ENCODE measurements at places on chromosomes 12 and 14.

DNA sequence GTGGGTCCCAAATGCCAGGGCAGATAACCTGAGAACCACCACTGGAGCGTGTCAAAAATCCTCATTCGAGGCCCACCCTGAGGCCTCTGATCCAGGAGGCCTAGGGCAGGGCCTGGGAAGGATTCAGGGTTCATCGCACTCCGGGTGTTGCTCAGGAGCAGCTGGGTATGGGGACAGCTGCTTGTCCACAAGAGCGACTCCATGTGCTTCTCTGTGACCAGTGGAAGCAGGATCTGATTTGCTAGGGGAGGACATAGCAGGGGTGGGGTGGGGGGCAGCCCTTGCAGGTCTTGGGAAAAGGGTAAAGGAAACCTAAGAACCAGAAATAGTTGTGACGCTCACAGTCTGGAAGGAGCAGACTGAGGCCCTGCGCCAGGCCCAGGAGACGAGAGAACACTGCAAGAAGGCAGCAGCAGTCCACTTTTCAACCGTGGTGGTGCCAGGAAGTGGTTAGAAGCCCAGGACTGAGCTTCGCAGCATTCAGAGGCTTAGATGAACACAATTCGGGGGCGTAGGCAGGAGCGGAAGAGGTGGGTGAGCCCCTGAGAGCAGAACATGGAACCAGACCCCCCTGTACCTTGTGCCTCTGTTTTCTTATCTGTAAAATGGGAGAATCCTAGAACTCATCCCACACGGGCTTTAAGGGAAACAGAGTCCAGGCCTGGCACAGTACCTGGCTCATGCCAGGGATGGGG is 33.7 kb downstream of the ITPK1 start:
- no peak for DNase-seq

DNA sequence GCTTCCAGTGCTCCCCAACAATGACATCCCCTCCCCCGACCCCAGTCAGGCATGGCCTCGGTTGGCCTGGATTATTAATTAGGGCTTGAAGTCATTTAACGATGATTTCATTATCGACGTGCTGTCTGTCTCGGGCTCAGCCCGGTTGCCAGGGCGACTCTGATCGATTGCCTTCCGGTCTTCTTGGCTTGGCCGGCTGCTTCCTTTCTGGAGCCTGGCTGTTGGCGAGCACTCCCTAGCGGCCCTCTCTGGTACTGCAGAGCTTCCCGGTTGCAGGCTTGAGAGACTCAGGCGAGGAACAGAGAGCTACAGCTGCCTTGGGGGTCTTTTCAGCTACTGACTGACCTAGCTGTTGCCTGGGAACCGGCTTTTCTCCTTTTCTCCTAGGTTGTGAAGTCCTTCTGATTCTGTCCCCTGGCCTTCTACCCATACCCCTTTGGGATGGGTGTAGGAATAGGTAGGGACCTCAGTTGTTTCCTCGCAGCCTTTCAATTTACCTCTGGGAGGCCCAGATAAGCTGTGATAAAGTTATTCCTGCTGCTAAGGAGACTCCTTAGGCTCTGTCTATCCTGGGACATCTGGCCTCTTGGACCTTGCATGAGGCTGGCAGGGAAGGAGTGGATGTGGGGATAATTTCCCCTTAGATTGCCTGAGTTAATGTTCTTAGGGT is 5.5 kb upstream of the CISTR start:
- peak; percentile 68 for DNase-seq

- no peak for DNase-seq
Observed at GRCh38 chr12:5259523-5259922, 172.4 kb upstream of the NTF3 start.

DNA sequence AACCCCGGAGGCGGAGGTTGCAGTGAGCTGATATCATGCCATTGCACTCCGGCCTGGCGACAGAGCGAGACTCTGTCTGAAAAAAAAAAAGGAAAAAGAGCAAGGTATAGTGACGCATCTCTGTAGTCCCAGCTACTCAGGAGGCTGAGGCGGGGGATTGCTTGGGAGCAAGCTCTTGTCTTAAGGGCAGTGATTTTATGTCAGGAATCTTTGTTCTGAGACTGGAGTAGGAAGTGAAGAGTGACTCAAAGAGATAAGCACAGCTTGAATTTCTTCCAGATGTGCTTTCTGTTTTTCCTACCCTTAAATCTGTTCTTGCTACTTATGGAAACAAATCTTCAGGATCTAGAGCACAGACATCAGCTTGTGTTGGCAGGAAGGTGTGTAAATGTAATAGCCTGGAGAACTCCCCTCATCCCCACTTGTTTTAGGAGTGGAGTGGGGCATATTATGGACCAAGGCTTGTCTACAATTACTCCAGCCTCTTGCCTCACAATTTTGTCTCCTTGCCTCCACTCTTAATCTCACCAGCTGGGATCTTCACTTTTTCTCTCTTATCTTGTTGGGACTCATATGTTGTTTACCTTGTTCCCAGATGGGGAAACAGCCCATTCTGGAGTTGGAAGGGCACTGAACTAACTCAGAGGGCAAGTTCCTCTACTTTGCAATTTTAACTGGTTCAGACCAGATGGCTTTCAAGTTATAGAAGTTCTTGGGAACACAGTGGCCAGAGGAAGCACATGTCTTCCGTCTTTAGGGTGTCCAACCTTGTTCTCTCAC is 7.5 kb downstream of the TMED2 start:
- no peak for DNase-seq

GRCh38 chr14:65465584-65465983 is 53.1 kb downstream of the FUT8 start:
- no peak for DNase-seq

GRCh38 chr12:121712461-121713256 is at the start of gene TMEM120B:
TSS of gene TMEM120B (plus strand) at chr12:121712752. CDS start at chr12:121712896, 144 bp downstream.
- peak; percentile 58 for DNase-seq

GRCh38 chr12:92136965-92137721 is 8.5 kb downstream of the BTG1 start:
- no peak for DNase-seq

GRCh38 chr14:31027847-31028246 is 1.7 kb upstream of the STRN3 start:
- no peak for DNase-seq

- no peak for DNase-seq
Observed at GRCh38 chr12:53927220-53928029, 11.2 kb upstream of the HOXC13 start.

- no peak for DNase-seq
Observed at GRCh38 chr12:124867401-124867930, 3.8 kb upstream of the SCARB1 start.

GRCh38 chr14:85644211-85644610 is 114.3 kb downstream of the FLRT2 start:
- no peak for DNase-seq

- no peak for DNase-seq
Observed at GRCh38 chr12:43425361-43425760, 126.6 kb downstream of the ADAMTS20 start.

- no peak for DNase-seq
Observed at GRCh38 chr14:76891391-76891790, 65.2 kb downstream of the LRRC74A start.

- no peak for DNase-seq
Observed at GRCh38 chr14:37969511-37969979, 238.2 kb upstream of the SSTR1 start.

- DNase-seq = no peak
Observed at GRCh38 chr14:91929700-91930099, 17.8 kb downstream of the FBLN5 start.

DNA sequence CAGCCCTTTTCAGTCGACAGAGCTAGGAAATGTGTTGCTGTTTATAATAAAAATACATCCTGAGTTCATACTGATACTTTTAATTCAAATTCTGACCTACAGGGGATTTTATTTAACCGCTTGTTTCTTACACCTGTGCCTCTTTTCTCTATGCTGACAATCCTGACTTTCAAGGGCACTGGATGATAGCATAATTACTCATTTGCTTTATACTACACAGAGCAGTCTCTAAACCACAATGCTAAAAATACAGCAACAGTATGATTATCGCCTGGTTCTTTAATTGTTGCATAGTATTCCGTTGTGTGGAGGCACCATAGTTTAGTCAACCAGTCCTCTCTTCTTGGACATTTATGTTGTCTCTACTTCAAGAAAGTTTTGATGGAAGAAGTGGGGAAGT is 372.9 kb downstream of the DPF3 start:
- no peak for DNase-seq

DNA sequence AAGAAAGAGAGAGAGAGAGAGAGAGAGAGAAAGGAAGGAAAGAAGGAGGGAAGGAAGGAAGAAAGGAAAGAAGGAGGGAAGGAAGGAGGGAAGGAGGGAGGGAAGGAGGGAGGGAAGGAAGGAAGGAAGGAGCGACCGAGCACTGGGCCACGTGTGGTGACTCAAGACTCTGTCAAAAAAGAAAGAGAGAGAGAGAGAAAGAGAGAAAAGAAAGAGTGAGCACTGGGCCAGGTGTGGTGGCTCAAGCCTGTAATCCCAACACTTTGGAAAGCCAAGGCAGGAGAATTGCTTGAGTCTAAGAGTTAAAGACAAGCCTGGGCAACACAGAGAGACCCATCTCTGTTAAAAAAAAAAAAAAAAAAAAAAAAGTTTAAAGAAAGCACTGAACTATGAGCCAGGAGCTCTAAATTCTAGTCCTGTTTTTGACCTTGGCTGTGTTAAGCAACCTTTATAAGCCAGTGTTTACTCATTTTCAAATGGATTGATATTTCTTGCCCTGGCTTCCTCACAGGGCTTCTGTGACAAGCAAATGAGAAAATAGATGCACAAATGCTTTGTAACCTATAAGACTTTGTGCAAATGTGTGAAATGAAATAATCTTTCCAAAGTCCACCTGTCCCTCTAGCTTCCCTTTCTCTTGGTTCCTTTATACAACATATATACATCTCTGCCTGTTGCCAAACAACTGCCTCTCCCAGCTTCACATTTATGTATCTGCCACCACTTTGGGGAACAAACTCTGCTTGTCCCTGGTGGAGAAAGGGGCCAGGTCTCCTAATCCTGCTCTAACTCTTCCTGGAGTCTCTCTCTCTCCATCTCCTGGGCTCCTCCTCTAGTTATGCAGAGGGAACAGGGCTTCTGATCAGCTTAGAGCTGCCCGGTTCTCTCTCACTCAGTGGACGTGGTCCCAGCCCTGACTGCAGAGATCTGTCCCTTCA is 16.1 kb upstream of the PLEKHG6 start:
- DNase-seq = no peak

DNA sequence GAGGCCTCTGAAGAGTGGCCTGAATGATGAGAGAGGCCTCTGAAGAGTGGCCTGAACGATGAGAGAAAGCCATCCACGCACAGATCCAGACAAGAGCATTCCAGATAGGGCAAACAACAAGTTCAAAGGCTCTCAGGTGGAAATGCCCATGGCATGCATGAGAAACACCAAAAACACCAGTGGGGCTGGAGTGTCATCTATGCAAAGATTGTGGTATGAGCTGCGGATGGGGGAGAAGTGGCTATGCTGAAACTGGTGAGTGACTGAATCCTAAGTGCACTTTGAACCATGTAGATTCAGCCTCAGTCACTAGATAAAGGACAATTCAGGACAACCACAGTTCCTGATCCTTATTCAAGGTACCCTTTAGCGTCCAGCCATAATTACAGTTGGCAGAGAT is 79.4 kb upstream of the GZMB start:
- no peak for DNase-seq

- DNase-seq = no peak
Observed at GRCh38 chr14:74739293-74740030, 23.7 kb upstream of the YLPM1 start.

GRCh38 chr14:38197001-38197783 is 10.5 kb upstream of the SSTR1 start:
- DNase-seq = no peak

GRCh38 chr14:88695870-88696269 is 96.9 kb downstream of the EML5 start:
- no peak for DNase-seq

DNA sequence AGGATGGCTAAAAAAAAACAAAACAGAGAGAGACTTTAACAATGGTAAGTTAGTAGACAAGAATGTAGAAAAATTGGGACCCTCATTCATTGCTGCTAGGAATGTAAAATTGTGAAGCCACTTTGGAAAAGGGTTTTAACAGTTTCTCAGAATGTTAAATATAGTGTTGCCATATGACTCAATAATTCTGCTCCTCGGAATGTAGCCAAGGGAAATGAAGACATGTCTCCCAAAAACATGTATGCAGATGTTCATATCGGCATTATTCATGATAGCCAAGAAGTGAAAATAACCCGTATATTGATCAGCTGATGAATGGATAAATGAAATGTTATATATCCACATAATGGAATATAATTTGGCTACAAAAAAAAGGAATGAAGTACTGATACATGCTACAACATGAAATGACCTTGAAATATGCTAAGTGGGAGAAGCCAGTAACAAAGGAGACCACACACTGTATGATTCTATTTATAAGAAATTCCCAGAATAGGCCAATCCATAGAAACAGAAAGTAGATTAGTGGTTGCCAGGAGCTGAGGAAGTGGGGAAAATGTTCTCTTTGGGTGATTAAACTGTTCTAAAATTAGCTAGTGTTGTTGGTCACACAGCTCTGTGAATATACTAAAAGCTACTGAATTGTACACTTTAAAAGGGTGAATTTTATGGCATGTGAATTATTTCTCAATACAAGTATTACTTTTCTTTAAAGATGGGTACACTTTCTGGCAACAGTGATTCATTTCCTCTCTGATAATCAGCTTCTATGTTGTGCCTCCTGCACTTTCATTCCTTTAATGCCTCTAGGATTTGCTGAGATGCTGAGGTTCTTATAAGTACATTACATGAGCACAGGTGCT is 132.5 kb downstream of the DAAM1 start:
- peak; percentile 72 for DNase-seq

- no peak for DNase-seq
Observed at GRCh38 chr12:40028296-40028695, 77.6 kb downstream of the SLC2A13 start.

- no peak for DNase-seq
Observed at GRCh38 chr14:56310643-56311042, 192.4 kb downstream of the PELI2 start.

GRCh38 chr12:28750946-28751685 is 398.0 kb upstream of the FAR2 start:
- no peak for DNase-seq

DNA sequence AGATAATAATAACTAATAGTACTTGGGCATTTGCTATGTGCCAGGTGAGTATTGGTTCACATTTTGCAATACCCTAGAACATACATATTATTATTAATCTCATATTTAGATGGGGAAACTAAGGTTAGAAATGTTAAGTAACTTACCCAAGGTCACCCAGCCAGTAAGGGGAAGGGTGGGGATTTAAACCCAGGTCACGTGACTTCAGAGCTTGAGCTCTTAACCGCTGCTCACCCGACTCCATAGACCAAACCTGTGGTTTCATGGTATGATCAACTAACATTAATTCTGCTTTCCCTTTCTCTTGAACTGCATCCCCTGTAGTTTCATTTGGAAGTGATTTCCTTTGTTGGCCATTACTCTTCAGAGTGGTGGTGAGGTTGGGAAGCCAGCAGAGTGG is 242.3 kb downstream of the NRXN3 start:
- no peak for DNase-seq

DNA sequence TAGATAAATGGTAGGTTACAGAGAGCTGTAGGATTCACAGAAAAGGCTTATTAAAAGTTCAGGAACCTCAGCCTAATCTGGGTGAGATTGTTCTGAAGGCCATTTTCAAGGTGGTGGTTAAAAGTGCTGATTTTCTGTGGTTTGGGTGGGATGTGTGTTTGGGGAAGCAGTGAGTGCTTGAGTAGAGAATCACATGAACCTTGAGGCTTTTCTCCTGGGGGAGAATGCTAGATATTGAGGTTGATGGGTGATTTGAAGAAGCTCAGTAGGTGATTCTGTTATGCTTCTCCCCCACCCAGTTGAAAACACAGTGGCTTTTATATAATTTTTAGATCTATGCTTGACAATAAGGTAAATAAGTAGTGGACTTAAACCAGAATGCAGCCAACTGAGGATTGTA is 420.9 kb downstream of the PCNX1 start:
- no peak for DNase-seq

GRCh38 chr12:91249054-91249453 is 66.4 kb upstream of the DCN start:
- DNase-seq = no peak
